Activated naive CD8-positive, alpha-beta T cell treated with anti-CD3 and anti-CD28 coated beads for 36 hours (primary cell): ENCODE measurements at places on chromosomes 5 and 9. TPM values are rescaled to one million over a fixed set of nuclear protein-coding genes. Genes with fewer than 3 reads are reported as not detected.

DNA sequence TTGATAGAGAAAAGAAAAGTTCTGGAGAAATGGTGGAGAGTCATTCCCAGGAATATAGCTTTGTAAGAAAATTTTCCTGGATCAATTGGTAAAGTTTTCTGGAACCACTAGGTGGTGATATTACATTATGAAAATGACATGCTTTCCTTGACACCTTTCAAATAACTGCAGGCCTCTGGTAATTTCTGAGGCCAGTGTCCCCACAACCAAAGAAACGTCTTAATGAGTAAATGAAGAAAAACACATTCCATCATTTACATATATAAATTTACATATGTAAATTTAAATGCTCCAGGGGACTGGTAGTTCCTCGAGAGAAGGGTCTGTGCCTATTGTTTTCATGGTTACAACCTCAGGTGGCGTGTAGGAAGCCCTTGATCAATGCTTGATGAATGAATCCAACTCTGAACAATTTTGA lies 17.2 kb upstream of the RGS3 start:
- H3K36me3 ChIP-seq, result no peaks in the 10 kb centered on the region
- H3K27ac ChIP-seq, result no peak overlapping the region
- H3K4me1 ChIP-seq, result peaks cover 2% of the 10 kb centered on the region
- no peaks in the 10 kb centered on the region for H3K27me3 ChIP-seq

- no peak for DNase-seq
- H3K27ac ChIP-seq, result no peak overlapping the region
- H3K36me3 ChIP-seq, result no peaks in the 10 kb centered on the region
- no peak overlapping the region for H3K4me3 ChIP-seq
Observed at GRCh38 chr5:178424810-178425177, 165.4 kb downstream of the COL23A1 start.

DNA sequence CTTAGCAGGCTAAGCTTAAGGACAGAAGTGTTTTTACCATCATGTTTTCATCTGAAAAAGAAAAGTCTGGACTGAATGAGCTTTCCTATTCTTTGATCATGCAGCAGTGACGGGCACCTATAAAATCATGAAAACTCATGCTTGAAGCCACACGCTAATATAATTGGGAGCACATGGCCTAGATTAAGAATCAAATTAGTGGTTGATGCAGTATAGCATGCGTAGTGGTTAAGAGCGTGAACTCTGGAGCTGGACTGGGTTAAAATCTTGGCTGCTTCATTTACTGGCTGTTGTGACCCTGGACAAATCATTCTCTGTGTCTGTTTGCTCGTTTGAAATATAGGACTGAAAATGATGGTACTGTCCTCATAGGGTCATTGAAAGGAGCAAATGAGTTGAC lies 49.9 kb upstream of the IL13 start:
- no peaks in the 10 kb centered on the region for H3K4me1 ChIP-seq
- no peak overlapping the region for H3K27ac ChIP-seq
- H3K27me3 ChIP-seq, result no peaks in the 10 kb centered on the region
- H3K4me3 ChIP-seq, result no peak overlapping the region
- DNase-seq, result no peak
- peaks cover 42% of the 10 kb centered on the region for H3K36me3 ChIP-seq

DNA sequence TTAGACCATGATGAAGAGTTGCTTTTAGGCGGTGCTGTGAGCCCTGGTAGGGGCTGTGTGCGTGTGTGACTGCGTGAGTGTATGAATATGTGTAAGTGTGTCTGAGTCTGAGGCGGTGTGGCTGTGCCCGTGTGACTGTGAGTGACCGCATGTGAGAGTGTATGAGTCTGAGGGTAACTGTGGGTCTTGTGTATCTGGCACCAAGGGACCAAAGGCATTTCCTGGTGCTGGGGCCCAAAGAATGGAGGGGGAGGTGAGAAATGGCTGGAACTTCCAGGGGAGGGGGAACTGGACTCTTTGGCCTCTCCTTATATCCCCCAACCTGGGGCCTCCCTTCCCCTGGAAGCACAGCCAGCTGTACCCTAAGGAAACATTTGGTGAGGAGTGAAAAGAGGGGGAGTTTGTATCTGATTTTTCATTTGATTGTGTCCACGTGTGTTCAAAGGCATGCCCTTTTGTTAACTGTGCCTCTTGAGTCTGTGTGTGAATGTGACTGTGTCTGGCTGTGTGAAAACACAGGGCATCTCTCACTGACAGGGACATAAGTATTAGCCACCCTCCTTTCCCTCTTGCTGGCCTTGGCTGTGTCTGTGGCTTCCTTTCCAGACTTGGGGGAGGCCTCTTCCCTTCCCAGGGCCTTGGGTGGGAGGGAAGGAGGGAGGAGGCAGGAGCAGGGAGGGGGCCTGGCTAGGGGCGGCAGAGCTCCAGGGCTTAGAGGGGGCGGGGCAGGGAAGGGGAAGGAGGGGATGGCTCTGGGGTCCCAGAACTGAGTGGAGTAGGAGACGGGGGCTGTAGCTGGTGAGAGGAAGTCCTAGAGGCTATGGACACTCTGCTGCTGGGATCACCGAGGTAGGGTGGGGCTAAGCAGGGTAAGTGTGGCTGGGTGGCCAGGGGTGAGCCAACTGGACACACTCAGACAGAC lies 1.4 kb downstream of the IL11RA start:
- DNase-seq, result no peak
- H3K4me3 ChIP-seq, result no peak overlapping the region
- peaks cover 11% of the 10 kb centered on the region for H3K36me3 ChIP-seq
- peaks cover 24% of the 10 kb centered on the region for H3K4me1 ChIP-seq
- no peaks in the 10 kb centered on the region for H3K27me3 ChIP-seq

DNA sequence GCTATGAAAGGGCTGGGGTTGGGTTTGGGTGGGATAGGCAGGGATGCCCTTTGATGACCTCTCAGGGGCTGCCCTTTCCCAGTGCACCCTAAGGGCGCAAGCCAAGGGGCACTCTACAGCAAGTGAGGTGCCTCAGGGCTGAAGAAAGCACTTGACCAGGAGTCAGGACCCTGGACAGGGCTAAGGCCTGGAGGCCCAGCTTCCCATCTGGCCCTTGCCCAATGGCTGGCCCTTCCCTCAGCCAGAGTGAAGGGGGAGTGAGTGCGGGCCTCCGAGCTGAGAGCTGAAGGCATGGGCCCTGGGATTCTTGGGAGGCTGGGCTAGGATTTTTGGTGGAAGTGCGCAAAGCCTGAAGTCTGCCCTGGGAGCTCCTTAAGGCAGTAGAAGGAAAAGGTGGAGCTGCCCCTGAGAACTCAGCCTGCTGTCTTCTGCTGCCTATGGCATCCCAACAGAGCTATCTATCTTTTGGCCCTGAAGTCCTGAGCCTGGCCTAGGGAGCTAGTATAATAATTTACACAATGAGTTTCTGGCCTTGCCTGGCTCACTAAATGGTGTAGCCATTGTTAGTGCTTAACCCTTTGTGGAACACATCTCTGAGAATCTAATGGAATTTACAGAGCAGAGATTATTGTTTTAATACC lies 16.4 kb downstream of the JADE2 start:
- H3K27ac ChIP-seq, result peak overlapping the region; percentile 72
- DNase-seq, result no peak
- peaks cover 48% of the 10 kb centered on the region for H3K36me3 ChIP-seq
- H3K27me3 ChIP-seq, result no peaks in the 10 kb centered on the region

GRCh38 chr5:151094030-151094851 lies 13.4 kb upstream of the TNIP1 start:
- H3K4me3 ChIP-seq, result peak overlapping the region; percentile 61
- peaks cover 18% of the 10 kb centered on the region for H3K36me3 ChIP-seq
- peaks cover 72% of the 10 kb centered on the region for H3K4me1 ChIP-seq
- DNase-seq, result peak; percentile 74
- no peaks in the 10 kb centered on the region for H3K27me3 ChIP-seq

The CCL27 gene
- total RNA-seq, result 0.82 TPM

The LECT2 gene
- total RNA-seq, result not detected
